ENCODE measurements at places on chromosomes 6 and 20.

GRCh38 chr6:152221806-152222628 lies 414.5 kb downstream of the ESR1 start:
- DNase-seq = no peak

GRCh38 chr20:49582413-49583334 lies 14.7 kb upstream of the PTGIS start:
- DNase-seq = no peak

DNA sequence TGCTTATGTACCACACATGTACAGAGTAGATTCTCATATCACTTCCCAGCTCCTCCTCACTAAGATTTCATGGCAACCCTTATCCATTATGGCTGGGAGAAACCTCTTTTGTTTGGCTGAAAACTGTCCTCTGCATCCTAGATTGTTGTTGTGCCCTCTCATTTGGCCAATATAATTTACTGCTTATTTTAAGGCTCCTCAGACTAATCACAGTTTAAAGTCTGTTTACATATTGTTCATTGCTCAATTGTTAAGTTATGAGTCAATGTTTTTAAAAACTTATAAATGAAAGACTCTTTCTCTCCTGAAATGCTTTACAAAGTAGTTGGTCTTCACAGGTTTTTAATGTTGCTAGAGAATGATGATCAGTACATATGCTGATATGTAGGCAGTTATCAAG lies 57.3 kb downstream of the FAM83B start:
- no peak for DNase-seq

- no peak for DNase-seq
Measured at GRCh38 chr20:34582911-34583310, 24.4 kb downstream of the MAP1LC3A start.

DNA sequence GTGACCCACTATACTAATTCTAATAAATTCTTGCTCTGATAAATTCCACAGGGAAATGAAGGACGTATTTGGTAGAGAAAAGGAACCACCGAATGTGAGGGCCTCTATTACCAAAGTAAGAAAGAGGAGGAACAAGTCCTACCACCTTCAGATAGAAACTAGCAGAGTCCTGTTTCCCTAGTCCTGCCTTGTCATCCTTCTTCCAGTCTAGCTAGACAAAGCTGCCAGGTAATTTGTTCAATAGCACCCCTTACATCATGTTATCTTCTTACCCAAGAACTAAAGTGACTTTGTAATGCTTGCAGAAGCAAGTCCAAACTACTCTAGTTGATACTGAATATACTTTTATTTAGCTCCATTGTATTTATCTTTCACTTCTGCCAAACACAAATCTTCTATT lies 29.3 kb upstream of the FAM83B start:
- DNase-seq = no peak

GRCh38 chr6:47034421-47034820 lies 7.7 kb downstream of the ADGRF1 start:
- peak; percentile 56 for DNase-seq

GRCh38 chr6:47669684-47670513 lies 28.5 kb upstream of the ADGRF4 start:
- DNase-seq = no peak

GRCh38 chr6:36927691-36928546 lies 26.6 kb upstream of the PI16 start:
- no peak for DNase-seq

DNA sequence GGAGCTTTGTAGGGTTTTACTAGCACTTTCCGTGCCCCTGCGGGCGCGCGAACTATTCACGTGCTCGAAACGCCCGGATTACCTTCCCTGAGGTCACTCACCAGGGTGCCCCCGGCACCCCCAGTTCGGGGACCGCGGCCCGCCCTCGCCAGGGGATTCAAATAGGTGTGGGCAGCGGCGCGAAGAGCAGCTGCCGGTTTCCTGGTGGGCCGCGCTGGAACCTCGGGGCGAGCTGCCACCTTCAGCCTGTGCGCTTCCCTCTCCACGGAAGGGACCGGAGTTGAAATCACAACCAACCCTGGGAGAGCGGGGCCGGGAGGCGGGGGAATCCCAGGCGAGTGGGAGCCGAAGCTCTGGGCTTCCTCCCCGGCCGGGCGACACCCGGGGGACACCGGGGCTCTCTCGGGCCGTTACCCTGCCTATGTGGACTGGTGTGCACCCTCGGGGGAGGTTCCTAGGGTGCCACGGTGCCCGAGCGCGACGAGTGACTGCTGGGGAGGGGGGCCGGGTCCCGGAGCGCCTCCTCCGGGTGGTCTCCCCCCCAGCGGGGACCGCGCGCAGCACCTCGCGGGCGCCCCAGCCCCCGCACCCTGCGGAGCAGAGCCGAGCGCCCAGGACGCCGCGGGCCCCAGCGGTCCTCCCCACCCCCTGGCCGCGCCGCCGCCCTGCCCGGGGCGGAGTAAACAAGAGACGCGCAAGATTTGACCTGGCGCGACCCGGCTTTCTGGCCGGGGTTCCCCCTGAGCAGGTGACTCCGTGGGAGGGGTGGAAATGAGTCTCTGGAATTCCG lies 2.1 kb upstream of the HIVEP2 start:
- DNase-seq = peak; percentile 79

DNA sequence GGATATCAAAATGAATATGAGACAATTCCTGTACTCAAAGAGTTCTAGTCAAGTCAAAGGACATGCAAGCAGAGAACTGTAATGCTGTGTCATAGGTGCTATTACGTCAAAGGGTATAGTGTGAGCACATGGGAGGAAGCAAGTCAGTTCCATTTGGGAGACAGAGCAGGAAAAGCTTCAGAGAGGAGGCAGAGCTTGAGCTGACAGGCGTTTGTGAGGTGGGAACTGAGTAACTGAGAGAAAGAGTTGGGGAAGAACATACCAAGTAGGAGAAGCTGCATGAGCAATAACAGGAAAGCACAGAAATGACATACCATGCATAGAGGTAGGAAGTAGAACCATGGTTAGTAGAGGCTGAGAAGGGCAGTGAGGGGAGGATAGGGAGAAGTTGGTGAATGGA lies 15.2 kb upstream of the SSR1 start:
- no peak for DNase-seq

DNA sequence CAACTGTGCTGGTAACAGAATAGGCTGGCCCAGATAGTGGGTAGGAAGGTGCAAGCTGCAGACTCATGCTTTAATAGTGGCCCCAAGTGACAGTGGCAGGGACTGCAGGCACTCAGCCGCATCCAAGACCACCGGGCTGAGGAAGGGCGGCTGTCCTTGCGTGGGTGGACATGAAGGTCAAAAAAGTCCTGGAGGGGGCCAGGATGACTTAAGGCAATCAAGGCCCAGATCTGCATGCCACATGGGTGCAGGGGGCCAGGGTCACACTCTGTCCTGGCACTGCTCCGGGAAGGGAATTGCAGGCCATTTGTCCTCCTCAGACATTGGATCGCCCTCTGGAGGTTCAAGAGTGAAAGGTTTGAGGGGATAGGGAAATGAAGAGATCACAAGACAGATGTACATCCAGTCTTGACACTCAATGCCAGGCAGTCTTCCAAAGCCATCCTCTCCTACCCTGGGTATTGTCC lies 10.4 kb upstream of the VNN2 start:
- DNase-seq = no peak

DNA sequence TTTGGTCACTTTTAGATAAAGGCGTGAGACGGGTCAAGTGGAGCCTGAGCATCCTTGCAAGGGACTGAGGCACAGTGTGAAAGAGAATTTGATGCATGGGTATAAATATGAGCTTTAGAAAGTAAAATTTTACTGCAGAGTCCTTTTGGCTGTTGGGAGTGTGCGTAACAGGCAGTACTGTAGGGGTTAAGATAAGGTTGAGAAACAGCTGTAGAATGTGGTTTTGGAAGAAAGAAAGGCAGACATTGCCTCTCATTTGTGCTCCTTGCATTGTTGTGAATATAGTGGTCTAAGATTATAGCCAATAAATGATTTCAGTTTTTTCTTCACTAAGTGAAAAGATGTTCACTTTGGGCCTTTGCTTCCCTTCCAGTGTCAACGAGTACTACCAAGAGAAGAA lies 73.0 kb downstream of the RREB1 start:
- DNase-seq = no peak

DNA sequence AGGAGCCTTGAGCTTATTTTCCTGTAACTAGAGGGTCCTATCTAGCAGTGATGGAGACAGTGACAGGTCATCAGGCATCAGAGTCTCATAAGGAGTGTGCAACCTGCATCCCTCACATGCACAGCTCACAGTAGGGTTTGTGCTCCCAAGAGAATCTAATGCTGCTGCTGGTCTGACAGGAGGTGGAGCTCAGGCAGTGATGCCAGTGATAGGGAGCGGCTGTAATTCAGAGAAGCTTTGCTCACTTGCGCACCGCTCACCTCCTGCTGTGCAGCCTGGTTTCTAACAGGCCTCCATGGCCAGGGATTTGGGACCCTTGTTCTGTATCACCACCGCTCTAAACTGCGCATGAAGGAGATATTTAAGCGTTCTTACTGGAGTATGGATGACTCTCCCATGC lies 5.3 kb downstream of the KIF25 start:
- no peak for DNase-seq

DNA sequence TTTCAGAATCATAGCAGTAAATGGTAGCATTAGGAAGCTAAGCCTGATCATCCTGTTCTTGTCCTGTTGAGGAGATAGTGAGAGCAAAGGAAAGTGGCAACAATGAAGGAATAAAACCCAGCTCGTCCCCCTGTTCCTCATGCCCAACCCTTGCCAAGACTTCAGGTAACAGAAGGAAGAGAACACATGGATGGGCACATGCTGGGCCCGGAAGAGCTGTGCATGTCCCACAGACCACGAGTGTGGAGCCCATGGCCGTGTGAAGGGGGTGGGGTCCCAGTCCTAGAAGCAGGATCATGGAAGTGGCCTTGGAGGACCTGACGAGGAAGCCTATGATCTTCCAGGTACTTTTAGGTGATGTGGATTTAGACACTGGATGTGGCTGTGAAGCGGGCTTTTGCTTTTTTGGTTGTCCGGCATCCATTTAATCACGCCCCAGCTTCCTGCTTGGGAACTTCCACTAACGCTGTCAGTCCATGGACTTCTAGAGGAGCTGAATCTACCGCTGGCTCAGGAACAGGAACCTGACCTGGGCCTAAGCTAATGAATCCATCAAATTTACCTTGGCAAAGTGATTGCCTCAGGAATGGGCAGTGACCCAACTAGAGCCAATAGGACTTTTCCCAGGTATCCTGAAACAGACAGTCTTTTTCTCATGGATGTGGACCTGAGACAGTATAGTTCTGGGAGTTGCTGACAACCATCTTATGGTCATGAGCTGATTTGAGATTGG lies 79.3 kb upstream of the ARMC2 start:
- DNase-seq = no peak

DNA sequence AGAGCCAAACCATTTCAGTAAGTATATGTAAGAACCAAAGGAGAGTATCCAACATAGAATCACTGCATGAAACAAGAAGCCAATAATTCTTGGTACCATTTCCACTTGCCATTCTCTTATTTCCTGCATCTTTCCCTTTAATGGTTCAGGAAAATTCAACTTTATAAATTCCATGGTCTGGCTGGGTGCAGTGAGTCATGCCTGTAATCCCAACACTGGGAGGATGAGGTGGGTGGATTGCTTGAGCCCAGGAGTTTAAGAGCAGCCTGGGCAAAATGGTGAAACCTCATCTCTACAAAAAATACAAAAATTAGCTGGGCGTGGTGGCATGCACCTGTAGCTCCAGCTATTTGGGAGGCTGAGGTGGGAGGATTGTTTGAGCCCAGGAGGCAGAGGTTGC lies 21.2 kb downstream of the NHLRC1 start:
- no peak for DNase-seq

DNA sequence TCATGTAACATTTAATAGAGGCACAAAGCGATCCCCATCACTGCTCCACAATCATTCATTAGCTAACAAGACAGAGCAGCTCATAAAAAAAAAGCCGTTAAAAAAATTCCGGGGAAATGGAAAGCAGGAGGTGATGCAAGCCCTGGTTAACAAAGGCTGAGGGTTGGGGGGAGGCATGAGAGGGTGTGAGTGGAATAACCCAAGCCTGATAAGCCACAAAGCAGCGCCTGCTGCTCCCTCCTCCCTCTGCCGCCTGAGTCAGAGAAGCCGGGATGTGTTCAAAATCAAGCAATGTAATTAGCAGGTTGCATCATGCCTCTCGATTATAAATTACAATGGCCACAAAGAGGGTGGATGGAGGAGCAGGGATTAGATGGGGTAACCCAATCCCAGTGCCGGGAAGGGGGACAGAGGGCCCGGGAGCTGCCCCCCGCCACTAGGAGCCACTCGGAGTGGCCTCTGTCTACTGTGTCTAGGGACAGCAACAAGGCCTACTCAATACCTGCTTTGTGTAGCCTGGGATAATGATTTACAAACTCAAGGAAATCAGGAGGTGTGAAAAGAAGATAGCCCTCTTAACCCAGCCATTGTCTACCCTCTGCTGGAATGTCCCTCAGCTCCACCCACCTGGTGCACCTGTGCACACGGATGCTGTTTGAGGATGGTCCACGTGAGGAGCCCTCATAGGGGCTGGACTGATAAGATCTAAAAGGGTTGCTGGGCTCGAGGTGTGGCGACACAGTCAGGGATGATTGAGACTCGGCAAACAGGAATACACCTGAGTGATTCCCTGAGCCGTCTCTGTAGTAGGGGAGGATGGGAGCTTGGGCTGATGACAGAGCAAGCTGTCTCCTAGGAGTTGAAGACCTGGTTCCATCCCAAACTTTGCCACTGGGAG lies 156.9 kb downstream of the VEGFA start:
- DNase-seq = no peak

DNA sequence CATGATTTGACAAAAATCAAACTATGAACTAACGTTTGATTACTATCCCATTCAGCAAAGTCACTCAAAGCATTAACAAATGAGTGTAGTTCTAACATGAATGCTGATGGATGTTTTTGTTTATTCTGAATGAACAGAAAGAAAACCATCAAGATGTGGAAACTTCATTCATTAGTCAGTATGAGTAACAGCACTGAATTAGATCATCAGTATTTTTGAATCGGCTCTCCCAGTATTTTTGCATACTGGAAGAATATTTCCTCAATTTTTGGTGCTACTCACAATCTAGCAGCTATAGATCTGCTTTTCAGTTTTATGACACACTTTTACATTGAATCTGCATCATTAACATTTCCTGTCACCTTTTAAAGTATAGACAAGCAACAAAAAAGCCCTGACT lies 63.8 kb upstream of the CD83 start:
- DNase-seq = no peak

- no peak for DNase-seq
Measured at GRCh38 chr6:1468126-1468525, 78.8 kb downstream of the FOXF2 start.

DNA sequence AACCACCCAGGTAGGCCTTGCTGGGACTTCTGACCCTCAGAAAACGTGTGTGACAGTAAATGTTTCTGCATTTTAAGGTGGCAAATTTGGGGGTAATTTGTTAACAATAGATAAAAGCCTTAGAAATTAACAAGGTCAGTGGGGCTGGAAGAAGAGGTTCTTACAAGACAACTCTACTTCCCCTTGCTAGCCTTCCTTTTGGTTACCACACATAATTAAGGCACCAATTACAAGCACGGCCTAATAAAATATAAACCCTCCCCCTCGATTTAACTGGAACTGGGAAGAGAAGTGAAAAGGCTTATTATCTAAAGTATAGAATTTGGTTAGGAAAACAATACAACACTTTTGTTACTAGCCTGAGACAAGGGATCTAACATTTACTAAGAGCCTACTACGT lies 38.8 kb downstream of the ELOVL5 start:
- DNase-seq = no peak

GRCh38 chr20:10800288-10800687 lies 126.5 kb upstream of the JAG1 start:
- DNase-seq = no peak
